ENCODE measurements at places on chromosomes 2 and 18. TPM values are rescaled to one million over a fixed set of nuclear protein-coding genes. Genes with fewer than 3 reads are reported as not detected.

Gene CNGA3
- 0.07 TPM for polyA plus RNA-seq

Gene NOL4
- 1.1 TPM for polyA plus RNA-seq

- no peak for DNase-seq
Observed at GRCh38 chr2:102601730-102602129, 17.6 kb upstream of the SLC9A2 start.

Gene RAB31
- 30.3 TPM for polyA plus RNA-seq

DNA sequence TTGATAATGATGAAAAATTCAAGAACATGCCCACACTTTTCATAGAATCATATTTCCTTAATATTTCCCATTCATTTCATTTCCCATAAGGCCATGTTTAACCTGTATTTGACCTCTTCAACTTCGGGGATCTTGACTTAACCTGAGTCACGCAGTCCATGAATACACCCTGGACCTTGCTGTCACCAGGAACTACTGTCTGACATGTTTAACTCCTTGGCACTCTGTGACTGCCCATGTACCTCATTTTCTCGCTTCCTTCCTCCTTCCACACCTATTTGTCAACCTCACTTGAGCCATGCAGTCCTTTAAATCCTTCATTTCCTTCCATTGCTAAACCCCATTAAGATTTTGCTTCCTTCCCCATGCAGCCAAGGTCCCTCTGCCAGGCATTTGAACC, 16.3 kb downstream of the ABCB11 start:
- no peak for DNase-seq

Gene APLF
- polyA plus RNA-seq = 4.0 TPM

Gene GCG
- polyA plus RNA-seq = 0.15 TPM

GRCh38 chr18:40413160-40413559, 1541.9 kb upstream of the PIK3C3 start:
- DNase-seq = peak; percentile 19
